Bronchial smooth muscle cell (primary cell): ENCODE measurements at places on chromosomes 1 and 21. TPM values are rescaled to one million over a fixed set of nuclear protein-coding genes. Genes with fewer than 3 reads are reported as not detected.

NUAK2 gene
- total RNA-seq = 0.43 and 1.3 TPM in 2 replicates

MIXL1 gene
- not detected in 2 replicates for total RNA-seq

OSCP1 gene
- 12.0 and 15.3 TPM in 2 replicates for total RNA-seq

INSRR gene
- under 0.01 TPM in 1 of 2 replicates, not detected in the other for total RNA-seq

AKNAD1 gene
- 0.16 and 0.34 TPM in 2 replicates for total RNA-seq

HAPLN2 gene
- 0.16 TPM in 1 of 2 replicates, not detected in the other for total RNA-seq

GNG4 gene
- total RNA-seq = not detected in 2 replicates

RGS8 gene
- under 0.01 and 0.09 TPM in 2 replicates for total RNA-seq

KCNN3 gene
- total RNA-seq = under 0.01 TPM in 1 of 2 replicates, not detected in the other

ADGRB2 gene
- total RNA-seq = 6.9 and 10.6 TPM in 2 replicates

CHI3L2 gene
- total RNA-seq = 5.7 and 8.8 TPM in 2 replicates

HTR6 gene
- total RNA-seq = under 0.01 TPM in 1 of 2 replicates, not detected in the other

ATP6V1G3 gene
- total RNA-seq = not detected in 2 replicates
